OCI-LY7 (cell line): ENCODE measurements at places on chromosomes 3 and 15. TPM values are rescaled to one million over a fixed set of nuclear protein-coding genes. Genes with fewer than 3 reads are reported as not detected.

GRCh38 chr3:58093574-58094195 lies 85.5 kb downstream of the FLNB start:
- no peak for DNase-seq

GRCh38 chr15:40102897-40103858 lies 5.5 kb downstream of the BMF start:
- no peak for DNase-seq

DNA sequence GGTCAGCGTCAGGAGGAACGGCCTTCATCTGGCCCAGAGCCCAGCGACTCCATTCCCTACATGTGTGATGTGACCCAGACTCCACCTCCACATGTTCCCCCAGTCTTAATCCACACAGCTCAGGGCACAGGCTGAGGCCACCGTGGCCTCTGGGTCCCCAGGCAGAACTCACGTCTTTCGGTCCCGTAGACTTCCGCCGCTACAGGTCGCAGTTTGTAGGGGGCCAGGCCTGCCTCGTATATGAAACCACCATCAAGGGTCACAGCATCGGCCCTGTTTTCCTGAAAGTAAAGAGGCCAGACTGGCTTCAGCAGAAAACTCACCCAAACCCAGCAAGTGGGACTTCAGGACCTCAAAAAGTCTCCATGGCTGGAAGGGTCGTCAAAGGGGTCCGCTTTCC lies 8.6 kb downstream of the LTF start:
- no peak for DNase-seq

DNA sequence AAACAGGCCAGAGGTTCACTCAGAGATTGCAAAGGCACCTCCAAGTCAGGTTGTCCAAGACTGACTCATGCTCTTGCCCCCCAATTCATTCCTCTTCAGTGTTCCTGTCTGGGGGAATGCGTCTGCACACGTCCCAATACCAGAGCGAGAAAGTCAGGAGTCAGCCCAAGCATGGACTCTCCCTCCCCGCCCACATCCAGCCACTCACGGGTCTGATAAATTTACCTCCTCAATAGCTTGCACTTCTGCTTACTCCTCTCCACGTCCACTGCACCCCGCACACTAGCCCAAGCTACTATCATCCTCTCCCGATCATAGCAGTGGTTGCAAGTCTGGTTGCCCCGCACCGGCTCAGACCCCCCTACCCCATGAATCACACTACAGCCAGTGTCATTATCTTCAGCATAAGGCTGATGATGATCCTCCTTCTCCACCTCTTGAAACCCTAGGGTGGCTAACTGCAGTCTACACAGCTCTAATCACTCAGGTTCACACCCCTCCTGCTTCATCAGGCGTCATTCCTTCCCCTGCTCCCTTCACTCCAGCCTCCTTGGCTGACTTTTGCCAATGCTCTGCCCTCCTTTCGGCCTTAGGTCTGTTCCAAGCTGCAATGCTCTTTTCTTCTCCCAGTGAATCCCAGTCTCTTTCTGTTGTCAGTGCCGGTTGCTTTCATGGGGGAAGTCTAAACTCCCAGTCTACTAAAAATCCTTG lies 27.6 kb upstream of the MYO1E start:
- peak; percentile 33 for DNase-seq

DNA sequence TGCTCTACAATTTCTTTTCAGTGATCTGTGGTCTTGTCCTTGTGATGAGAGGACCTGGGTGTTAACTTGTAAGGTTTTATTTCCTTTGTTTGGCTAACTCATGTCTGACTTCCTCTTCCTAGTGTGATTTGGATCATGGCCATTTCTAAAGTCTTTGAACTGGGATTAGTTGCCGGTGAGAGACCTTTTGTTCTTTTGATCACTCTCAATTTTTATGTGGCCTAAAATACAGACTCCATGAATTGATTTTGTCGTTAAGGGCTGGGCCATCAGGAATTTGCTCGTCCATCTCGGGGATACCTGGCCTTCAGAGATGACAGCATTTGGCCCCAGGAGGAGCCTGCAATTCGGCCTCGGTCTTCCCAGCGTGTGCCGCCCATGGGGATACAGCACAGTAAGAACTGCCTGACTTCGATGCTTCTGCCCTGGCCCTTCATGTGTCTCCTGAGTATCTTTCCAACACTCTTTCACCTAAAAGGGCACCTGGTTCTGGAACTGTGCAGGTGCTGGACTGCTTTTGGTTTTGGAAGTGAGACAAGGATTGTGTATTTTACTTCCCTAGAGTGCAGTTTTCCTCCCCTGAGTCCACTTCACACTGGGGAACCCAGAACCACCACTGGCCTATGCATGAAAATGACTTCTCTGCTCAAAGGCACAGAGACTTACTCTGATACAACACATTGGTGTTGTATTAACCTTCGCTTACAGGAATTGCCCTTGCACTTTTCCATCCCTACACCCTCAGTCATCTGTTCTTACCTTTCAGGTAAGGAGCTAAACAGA lies 13.1 kb upstream of the LRRC2 start:
- no peak for DNase-seq

DNA sequence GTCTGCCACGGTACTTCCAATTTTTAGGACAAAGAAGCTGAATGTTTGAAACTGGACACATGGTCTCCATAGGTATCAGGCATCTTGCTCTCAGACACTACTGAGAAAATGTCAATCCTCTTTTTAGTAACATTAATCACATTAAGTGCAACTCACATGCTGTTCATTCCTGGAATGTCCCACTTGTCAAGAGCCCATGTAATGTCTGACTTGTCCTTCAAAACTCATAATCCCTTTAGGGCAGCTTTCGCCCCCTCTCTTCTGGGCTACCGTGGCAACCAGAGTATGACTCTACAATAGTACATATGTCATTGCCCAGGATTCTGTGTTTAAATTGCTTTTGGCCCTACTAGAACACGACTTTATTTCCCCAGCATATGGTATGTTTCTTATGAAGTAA lies 12.3 kb downstream of the NUDT16 start:
- DNase-seq, result no peak

GRCh38 chr3:72193771-72194430 lies 409.0 kb upstream of the PROK2 start:
- DNase-seq, result no peak

GRCh38 chr3:87733671-87734367 lies 325.0 kb downstream of the CGGBP1 start:
- DNase-seq, result no peak

- DNase-seq, result no peak
Observed at GRCh38 chr3:119418641-119419040, 44.8 kb downstream of the TMEM39A start.

DNA sequence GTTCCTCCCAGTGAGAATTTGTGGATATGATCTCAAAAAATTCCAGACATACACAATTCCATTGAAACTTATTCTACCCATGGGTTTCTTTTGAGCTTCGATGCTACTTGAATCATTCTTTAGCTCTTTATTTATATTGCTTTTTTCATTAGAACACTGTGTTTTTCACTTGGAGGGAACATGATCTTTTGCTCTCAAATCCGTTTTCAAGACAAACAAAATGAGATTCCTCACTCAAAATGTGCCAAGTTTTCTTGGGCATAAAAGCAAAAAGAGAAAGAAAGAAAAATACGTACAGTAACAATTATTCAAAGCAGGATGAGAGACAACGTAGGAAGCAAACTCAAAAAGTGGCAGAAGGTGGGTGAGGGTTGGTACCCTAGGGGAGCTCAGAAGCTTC lies 118.8 kb upstream of the PDZRN3 start:
- DNase-seq, result no peak

DNA sequence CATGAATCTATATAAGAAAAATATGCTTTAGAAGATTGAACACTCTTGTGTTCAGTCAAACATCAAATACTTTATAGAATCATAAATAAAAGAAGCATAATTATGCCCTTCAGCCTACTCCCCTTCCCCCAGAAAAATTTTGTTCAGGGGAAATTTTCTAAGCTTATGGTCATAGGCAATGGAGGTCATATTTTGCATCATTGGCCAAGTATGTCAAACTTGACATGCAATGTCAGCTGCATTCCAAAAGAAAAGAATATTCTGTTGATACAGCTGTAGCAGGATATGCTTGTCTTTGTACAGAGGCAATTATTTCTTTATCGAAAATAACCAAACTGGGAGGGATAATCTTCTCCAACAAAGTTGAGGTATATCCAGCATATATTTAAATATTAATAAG lies 328.2 kb downstream of the ZIC1 start:
- DNase-seq, result no peak

- DNase-seq, result no peak
Observed at GRCh38 chr3:148854061-148854460, 11.0 kb upstream of the CPA3 start.

GRCh38 chr3:28934126-28934813 lies 346.6 kb upstream of the RBMS3 start:
- no peak for DNase-seq

DNA sequence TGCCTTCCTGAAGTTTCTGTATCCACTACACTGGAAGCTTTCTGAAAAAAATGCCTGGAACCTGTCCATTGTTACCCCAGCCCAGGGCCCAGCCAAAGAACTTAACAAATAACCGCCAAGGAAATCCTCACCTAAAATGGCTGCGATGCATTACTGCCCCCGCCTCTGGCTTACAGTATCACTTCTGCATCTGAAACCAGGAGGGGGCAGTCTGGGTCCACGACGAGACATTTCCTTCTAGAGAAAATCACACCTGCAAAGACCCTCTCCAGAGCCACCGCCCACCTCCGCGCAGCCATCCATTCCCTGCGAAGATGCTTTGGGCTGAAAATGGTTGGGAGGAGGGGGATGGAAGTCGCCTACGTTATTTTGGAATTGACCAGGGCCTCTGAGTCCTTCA lies 22.4 kb upstream of the CELF6 start:
- DNase-seq, result peak; percentile 39

- no peak for DNase-seq
Observed at GRCh38 chr3:128344052-128344735, 122.5 kb downstream of the DNAJB8 start.

- no peak for DNase-seq
Observed at GRCh38 chr15:42151736-42152135, 4.7 kb downstream of the PLA2G4F start.

GRCh38 chr3:60514085-60514649 lies 737.1 kb downstream of the FHIT start:
- DNase-seq, result no peak

- DNase-seq, result peak; percentile 31
Observed at GRCh38 chr15:78353093-78353492, 12.9 kb downstream of the CRABP1 start.

The LRTM1 gene
- total RNA-seq, result not detected in 2 replicates

The ACTC1 gene
- total RNA-seq, result not detected in 2 replicates

The GPR176 gene
- total RNA-seq, result not detected in 2 replicates

The PLSCR5 gene
- not detected in 2 replicates for total RNA-seq

The C3orf85 gene
- not detected in 2 replicates for total RNA-seq

The U2SURP gene
- total RNA-seq, result 175 and 185 TPM in 2 replicates

The ATP13A4 gene
- 0.70 and 2.5 TPM in 2 replicates for total RNA-seq

The AGBL1 gene
- not detected in 2 replicates for total RNA-seq
